B cell (primary cell): ENCODE measurements at places on chromosomes 16 and 17. TPM values are rescaled to one million over a fixed set of nuclear protein-coding genes. Genes with fewer than 3 reads are reported as not detected.

Gene KCNJ18
- total RNA-seq: not detected in 2 replicates

Gene KCNJ16
- total RNA-seq: not detected in 2 replicates

Gene TBC1D28
- total RNA-seq: not detected in 2 replicates

Gene OTOP3
- not detected in 2 replicates for total RNA-seq

Gene FOXF1
- total RNA-seq: not detected in 2 replicates

Gene CNTNAP4
- total RNA-seq: not detected in 2 replicates

Gene C16orf92
- not detected in 2 replicates for total RNA-seq

Gene CDC6
- total RNA-seq: 0.63 and 2.2 TPM in 2 replicates

Gene CMTM2
- total RNA-seq: not detected in 2 replicates

Gene ITGB4
- total RNA-seq: 0.81 and 1.1 TPM in 2 replicates

Gene BFAR
- 72.9 and 73.5 TPM in 2 replicates for total RNA-seq

Gene UTS2R
- not detected in 2 replicates for total RNA-seq

Gene CUEDC1
- total RNA-seq: not detected in 2 replicates

Gene SLC22A31
- total RNA-seq: not detected in 2 replicates

Gene RRAD
- 0.64 and 0.80 TPM in 2 replicates for total RNA-seq

Gene GUCY2D
- total RNA-seq: not detected in 2 replicates

Gene FBXW10
- total RNA-seq: 0.15 TPM in 1 of 2 replicates, not detected in the other

Gene CACNG1
- not detected in 2 replicates for total RNA-seq

Gene ESRP2
- total RNA-seq: 0.27 TPM in 1 of 2 replicates, not detected in the other

Gene PLA2G10
- total RNA-seq: not detected in 2 replicates

Gene PPY
- not detected in 2 replicates for total RNA-seq

Gene FGF11
- 2.8 and 4.6 TPM in 2 replicates for total RNA-seq

Gene TMEM107
- total RNA-seq: 30.3 and 30.5 TPM in 2 replicates

Gene ALOX15
- total RNA-seq: not detected in 2 replicates

Gene NLE1
- 13.7 and 17.5 TPM in 2 replicates for total RNA-seq

Gene SMIM36
- total RNA-seq: not detected in 2 replicates

Gene HSPB9
- total RNA-seq: not detected in 2 replicates

Gene KRTAP1-1
- not detected in 2 replicates for total RNA-seq

Gene RAB11FIP4
- total RNA-seq: 64.4 and 70.5 TPM in 2 replicates

Gene DNAI2
- total RNA-seq: not detected in 2 replicates

Gene CCL14
- not detected in 2 replicates for total RNA-seq

Gene FHOD1
- 46.9 and 47.3 TPM in 2 replicates for total RNA-seq

Gene RCVRN
- total RNA-seq: not detected in 2 replicates
